ENCODE measurements at places on chromosomes 2 and 18. TPM values are rescaled to one million over a fixed set of nuclear protein-coding genes. Genes with fewer than 3 reads are reported as not detected.

DNA sequence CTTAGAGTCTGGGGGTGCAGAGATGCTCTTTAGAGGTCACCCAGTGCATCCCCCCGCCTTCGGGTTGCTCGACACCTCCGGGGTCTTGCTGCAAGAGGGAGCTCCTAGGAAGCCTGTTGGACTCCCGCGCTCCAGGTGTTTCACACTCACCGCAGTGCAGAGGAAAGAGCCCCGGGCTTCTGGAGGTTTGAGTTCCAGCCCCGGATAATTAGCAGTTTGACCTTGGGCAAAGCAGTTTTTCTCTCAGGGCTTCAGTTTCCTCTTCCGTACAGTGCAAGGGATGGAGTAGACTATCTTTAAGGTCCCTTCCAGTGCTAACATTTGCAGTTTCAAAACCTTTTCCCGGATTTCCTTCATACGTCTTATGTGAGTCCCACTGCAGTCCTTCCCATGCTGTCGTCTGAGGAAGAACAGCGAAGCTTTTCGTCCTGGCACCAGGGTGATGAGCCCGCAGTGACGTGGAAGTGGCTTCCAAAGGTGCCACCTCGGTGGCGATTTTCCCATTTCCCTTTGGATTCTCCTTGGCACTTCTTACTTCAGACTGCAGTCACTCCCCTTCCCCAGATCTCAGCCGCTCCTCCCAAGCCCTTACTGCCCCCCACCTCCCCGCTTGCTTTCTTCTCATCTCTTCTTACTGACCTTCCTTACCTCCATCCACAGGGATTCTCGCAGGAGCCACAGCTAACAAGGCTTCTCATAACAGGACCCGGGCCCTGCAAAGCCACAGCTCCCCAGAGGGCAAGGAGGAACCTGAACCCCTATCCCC lies 585 bp downstream of the PNKD start:
- DNase-seq = peak; percentile 23

The RGPD6 gene
- 288 TPM for total RNA-seq

The LYG2 gene
- not detected for total RNA-seq

DNA sequence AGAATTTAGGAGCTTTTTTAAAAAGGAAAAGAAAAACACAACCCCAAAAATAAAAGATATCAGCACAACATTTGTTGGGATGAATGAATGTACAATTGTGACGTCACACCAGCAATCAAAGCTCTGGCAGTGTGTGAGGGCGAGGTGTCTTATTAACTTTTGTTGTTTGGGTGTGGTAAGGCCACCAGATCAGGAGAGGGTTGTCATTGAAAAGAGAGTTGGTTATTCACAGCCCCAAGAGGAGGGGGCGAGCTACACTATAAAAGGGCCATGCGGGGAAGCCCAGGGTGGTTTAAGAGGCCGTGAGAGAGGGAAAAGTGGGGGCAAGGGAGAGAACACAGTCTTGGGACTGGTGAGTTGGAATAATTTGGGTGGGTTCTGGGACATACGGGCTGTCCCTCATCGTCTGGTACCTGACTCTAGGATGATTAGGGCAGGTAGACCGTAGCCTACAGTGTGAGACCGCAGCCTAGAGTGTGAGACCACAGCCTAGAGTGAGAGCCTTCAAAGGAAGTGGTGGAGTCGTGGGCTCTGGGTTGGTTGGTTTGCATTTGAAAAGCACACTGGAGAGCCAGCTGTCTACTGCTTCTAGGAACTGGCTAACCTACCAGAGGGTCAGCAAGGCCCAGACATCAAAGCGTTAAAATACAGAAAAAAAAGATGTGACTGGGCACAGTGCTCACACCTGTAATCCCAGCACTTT lies 128.4 kb downstream of the INO80D start:
- peak; percentile 61 for DNase-seq

- peak; percentile 65 for DNase-seq
Observed at GRCh38 chr2:181058378-181059269, 78.2 kb downstream of the UBE2E3 start.

DNA sequence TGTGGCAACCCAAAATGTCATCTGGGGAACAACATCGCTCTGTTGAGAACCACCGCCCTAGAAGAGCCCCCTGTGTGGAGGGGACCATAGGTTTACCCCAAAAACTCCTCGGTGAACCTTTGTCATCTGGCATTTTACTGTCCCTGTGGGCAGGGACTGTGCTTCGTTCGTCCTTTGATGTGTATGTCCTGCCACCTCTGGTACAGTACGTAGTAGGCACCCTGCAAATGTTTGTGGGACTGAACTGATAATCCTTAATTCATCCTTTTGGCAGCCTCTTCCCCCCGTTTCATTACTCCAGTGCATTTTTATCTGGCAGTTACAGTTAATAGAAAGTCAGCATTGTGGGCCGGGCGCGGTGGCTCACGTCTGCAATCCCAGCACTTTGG lies 728 bp downstream of the NAPG start:
- DNase-seq = no peak

Measured in CD8-positive, alpha-beta T cell (primary cell).